Naive thymus-derived CD4-positive, alpha-beta T cell (primary cell): ENCODE measurements at places on chromosomes 5 and 9.
A peak's percentile ranks its signal among the peaks of the same experiment; 100 is the strongest.

DNA sequence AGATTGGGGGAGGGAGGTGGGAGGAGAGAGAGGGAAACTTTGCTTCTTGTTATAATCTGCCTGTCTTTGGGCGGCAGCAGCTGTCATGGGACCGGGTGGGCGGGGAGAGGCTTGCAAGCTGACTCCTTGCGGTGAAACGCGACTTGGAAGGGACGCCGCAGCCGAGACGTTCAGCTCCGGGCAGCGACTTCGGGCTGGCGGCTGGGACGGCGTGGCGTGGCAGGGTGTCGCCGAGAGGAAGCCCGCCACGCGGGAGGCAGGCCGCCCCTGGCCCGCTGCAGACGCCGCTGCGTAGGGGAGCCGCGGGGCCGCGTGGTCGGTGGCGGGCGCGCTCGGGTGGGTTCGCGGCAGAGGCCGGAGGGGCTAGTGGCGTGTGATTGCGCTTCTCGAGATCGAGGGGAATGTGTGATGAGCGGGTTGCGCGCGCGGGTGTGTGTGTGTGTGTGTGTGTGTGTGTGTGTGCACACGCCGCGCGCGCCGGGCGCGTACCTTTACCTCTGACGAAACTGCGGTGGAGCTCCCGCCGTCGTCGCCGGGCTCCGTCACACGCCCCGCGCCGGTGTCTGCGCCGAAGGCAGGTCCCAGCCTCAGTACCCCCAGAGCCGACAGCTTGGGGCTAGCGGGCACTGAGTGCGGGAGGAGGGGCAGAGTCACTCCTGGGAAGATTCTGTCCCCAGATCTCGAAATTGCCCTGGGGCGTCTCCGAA is 1.7 kb downstream of the PPARGC1B start:
- peak; percentile 53 for DNase-seq

DNA sequence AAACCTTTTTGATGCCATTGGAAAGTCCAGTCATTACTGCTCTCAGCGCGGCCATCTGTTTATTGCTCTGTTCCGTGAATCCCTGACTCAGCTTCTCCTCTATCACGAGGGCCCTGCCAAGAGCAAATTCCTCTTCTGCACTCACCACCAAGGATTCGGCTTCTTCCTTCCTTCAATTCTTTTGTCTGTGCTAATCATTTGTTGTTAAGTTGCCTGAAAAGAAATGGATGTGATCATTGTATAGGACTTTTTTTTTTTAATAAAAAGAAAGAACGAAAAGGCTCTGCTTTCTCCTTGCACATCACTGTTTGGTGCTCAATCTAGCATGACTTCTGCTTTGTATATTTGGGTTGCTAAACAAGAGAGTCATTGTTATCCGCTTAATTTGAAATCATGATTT is 128.7 kb upstream of the PIK3R1 start:
- DNase-seq = no peak

DNA sequence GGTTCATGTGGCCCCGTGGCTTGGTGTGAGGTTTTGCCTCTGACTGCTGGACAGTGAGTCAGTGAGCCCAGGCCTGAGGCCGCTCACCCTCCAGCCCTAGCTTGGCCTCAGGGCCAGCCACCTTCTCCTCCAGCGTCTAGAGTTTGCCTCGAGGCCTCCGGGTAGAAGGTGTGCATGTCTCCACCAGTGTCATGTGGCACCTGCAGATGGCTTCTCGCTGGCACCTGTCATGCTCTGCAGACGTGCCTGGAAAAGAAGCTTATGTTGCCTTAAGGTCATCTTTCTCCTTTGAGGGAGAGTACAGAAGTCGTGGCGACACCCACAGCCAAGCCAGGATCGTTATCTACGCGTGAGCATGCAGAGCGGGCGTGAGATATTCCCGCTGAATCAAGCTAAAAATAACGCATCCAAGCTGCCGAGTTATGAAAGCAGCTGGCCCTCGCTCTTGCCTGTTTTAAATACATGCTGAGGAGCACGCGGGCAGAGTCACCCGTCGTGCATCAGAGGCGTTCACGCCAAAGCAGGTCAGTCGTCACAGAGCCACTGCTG is 79.7 kb upstream of the FCN2 start:
- no peak for DNase-seq

DNA sequence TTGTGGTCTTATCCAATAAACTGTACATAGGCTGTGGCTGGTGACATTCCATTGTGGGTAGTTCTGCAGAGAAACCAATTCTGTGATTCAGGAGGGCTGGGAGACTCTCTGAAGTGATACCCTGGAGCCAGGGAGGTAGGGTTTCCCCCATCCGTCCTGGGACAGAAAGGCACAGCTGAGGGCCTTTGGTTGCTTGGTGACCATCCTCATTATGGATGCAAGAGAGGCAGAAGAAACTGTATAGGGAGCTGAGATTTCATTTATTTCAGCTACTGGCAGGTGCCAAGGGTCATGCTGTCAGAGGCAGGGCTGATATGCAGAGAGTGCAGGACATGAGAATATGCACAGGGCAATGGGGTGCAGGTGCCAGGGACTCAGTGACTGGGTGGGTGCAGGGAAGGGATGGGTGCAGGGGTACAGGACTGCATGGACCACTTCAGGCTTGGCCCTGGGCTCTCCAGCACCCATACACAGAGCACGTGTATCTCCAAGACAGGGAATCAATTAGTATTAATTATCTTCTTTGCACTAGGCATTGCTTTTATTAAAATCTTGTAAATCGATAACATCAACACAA is 236.5 kb downstream of the ICE1 start:
- DNase-seq = no peak

DNA sequence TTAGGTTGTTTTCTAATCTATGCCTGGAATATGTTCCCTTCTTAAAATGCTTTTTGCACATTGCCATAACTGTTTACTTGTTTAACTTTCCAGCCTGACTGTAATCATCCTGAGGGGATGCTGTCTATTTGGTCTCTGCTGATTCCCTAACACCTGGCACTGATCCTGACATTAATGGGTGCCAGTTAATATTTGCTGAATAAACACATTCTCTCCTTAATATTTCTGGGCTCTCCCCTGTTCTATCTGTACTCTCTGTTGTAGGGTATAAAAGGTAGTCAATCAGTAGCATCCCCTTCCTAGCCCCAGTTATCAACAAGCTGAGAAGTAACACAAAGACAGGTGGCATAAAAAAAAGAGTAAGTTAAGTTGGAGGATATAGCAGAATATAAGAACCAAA is 21.3 kb upstream of the SLC31A2 start:
- DNase-seq = no peak

DNA sequence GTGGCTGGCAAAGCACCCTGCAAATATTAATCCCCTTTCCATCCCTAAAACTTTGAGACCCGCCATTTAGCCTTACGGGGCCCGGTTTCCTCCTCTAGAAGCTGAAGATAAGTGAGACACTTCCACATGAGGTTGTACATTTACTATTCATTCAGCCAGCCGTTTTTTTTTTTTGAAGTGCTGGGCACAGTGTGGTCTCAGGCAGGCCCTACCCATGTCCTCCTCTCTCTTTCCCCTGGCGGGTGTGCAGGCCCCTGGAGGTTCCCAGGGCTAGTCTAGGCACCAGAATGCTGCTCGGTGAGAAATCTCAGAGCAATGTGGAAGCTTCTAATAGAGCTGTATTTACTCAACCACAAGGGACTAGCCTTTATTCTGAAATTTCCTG is 107.4 kb upstream of the LARP1 start:
- DNase-seq = no peak

DNA sequence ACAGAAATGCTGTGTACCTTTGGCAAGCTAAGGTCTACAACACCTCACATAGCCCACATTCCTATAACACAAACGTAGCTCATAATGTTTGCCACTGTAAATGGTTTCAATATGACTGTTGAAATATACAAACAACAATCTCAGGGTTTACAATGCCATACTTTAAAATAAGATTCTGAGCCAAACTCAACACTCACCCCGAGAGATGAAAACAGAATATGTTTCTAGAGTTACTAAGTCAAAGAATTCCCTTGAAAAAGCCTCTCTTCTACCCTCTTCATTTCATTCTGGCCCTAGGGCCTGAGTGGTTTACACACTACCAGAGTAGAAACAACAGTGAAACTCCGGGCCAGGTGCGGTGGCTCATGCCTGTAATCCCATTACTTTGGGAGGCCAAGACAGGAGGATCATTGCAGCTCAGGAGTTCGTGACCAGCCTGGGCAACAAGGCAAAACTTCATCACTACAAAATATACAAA is 72.6 kb downstream of the MYO10 start:
- no peak for DNase-seq

- no peak for DNase-seq
Observed at GRCh38 chr5:38723426-38723825, 122.4 kb upstream of the OSMR start.

DNA sequence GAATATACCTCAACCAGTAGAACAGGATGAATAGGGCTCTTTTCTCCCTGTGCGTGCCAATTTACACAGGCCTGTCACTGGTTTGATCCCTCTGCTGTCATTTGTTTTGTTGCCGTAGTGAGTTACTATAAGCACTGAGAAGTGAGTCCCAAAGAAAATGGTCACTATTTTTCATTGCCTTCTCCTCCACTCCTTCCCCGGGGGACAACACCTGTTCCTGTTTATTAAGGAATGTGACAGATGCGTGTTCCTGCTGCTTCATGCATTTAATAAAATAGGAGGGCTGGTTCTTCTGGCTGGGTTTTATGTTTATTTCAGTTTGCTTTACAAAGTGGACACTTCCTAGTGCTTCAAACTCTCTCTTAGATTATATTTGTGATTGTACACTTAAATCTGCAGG is 6.4 kb downstream of the THBS4 start:
- DNase-seq = no peak

- DNase-seq = no peak
Observed at GRCh38 chr9:117938896-117939295, 234.7 kb downstream of the TLR4 start.

GRCh38 chr9:7192266-7192665 is 434.5 kb downstream of the KDM4C start:
- DNase-seq = no peak
